ENCODE measurements at places on chromosomes 7 and 10.

DNA sequence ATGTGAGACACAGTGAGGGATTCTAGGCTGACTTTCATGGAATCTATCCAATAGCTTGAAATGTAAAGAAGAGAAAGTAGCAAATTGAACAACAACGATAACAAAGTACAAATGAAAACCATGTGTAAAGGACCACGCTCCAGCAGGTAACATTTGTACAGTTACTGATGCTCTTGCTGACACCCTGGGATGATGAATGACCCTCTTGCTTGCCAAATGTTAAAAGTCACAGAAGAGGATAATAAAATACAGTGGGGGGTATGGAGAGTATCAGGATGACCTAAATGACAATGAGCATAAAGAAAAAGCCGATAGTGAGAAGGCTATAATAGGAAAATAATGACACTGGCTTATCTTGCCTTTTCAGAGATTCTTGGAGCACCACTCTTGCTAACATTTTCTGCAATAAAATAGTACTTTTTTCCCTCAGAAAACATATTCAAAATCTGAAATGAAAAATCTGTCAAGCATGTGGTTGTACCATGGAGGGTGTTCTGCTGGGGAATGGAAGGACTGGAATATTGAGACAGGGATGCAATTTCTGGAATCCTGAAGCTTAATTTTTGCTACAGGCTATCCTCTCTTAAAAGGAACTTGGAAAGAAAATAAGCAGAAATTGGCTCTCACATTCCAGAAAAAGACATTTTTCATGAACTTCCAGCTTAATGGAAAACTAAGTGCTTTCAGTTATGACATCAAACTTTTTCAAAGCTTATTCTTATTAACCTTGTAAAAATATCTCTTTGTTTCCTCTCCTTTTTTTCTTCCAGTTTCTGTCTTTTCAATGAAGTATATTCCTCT, 303.2 kb upstream of the GHITM start:
- no peak for DNase-seq

GRCh38 chr10:76921383-76922010, 716.1 kb downstream of the KCNMA1 start:
- no peak for DNase-seq

- no peak for DNase-seq
Measured at GRCh38 chr10:35234073-35234472, 102.2 kb upstream of the CCNY start.

DNA sequence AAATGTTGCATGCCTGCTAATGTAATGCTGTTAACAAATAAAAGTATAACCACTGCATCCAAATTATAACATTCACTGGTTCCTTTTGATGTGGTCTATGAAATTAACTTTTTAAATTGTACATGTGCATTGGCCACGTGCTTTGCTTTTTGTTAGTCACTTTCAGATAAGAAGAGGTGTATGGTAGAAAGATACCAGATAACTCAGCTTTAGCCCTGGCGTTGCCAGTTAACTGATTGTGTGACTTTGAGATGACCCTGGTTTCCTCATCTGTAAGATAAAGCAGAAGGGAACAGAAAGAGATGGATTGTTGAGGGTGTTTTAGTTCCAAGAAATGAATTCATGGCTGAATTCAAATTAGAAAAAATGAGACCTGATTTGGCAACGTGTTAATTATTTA, 1.9 kb upstream of the TRDMT1 start:
- no peak for DNase-seq

- no peak for DNase-seq
Measured at GRCh38 chr10:10043083-10043482, 974.6 kb upstream of the CELF2 start.

DNA sequence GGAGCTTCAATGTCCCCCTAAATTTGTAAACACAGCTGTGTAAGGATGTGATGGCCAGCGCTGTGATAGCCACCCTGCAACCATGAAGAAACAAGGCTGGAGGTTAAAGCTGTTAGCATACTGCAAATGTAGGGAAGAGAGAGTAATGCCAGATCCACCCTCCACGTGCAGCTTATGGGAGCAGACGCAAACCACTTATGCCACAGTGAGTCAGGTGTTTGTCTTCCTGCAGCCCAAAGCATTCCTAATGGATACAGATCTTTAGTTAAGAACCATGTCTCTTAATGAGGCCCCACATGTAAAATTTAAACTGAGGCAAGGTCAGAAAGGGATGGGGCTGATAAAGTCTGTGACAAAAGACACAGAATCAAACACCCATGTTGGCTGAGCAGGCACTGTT, 13.6 kb upstream of the MYL7 start:
- no peak for DNase-seq

GRCh38 chr10:70426823-70427222, 14.7 kb downstream of the NODAL start:
- DNase-seq, result no peak

- no peak for DNase-seq
Measured at GRCh38 chr10:73083221-73083620, 13.4 kb downstream of the P4HA1 start.

DNA sequence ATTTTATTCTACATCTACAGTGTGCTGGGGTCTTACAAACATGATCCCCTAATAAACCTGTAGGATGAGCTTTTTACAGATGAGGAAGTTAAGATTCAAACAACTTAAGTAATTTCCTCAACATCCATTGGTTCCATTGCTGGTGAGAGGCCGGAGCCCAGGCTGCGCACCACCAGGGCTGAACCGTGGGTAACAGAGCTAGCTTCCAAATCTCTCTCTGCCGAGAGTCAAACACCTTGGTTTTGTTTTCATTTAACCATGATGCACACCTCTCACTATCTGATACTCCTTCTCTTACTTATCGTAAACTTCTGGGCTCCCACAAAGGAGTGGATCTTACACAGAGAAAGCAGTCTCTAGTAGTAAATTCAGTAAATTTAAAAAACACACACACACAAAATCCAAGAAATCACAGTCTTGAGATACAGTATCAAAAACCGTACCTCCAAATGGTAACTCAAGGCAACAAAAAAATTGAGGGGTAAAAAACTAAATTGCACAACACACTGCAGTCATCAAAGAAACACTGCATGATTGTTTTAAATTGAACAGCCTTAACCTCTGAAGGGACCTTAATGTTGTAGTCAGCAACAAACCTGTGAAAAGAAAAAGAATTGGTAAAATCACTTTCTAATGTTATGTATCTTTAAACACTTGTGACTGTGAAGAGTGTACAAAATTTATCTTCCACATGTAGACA, 20.5 kb downstream of the SGMS1 start:
- no peak for DNase-seq
